Uterus (tissue), 4 donors: ENCODE measurements at places on chromosomes 16 and 17.

- DNase-seq, result no peak
These were observed 27.9 kb downstream of the MYOCD start for GRCh38 chr17:12693640-12694039.

- no peak for DNase-seq
These were observed 6.7 kb downstream of the NTHL1 start for GRCh38 chr16:2040787-2041522.

- no peak for DNase-seq
These were observed 22.3 kb downstream of the PTRH2 start for GRCh38 chr17:59684967-59685366.

DNA sequence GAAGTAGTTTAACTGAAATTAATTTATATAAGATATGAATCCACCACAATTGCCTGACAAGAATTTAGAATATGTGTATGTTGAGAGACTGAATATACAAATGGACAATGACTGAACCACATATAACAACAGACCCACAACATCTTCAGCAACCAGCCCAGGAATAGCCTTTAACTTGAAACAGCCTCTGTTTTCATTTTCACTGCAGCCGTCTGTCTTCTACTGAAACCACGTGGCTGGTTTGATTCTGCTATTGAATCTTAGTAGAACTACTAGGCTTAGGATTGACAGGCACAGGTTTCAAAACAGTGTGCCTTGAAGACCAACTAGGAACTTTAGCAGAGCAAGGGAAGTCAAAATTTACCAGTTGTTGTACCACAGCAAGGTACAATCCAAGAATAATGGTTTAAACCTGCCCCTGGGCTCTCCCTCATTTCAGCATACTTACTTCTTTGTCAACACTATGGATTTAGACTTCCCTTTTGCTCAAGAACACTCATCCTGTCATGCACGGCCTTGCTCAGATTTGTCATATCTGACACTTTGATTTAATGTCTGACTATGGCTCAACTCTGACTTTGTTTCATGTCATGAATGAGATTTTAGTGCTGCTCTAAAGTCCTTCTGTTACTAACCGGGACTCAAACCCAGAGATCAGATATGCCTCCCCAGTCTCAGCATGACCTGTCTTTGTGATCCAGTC is 355.0 kb downstream of the KIF2B start:
- no peak for DNase-seq

DNA sequence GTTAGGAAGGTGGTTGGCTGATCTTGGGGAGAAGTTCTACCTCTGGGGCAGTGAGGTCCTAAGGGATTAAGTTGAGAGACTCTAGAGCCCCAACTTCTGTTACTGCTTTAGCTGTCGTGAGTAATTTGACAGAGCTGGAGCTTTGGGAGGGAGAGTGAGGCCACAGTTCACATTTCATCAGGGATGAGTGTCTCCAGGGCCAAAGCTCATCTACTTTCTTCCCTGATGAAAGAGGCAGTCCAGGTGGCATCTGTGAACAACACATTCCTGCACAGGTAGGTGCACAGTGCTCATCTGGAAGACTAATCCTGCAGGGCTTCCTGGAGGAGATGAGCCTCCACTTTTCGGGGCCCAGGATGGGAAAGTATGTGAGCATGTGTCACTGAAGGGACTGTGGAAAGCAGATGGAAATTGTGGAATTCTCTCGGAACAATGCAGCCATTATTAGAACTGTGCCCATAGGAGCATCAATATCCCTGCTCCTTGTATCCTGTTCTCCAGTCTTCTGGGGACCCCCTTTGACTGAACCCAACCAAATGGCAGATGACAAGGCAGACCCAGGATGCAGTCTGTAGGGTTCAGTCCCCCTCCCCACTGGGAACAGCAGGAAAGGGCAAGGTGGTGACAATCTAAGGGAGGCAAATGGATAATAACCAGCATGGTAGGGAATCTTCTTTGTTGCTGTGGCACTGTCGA is 9.0 kb downstream of the DYNLL2 start:
- DNase-seq, result no peak

DNA sequence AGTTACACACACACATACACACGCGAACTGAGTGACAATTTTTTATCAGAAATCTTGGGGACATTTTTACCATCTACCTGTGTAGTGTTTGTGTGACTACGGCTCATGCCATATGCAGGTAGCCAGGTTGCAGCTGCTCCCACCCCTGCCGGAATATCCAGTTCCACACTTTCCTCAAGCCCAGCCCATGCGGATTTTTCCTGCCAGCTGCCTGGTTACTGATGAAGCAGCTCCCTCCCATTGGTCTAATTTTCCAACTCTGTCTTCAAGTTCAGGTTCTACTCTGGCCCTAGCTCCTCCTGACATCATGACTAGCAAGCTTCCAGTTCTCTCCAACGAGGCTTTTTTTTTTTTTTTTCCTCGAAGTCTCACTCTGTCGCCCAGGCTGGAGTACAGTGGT is 4.8 kb downstream of the GSG1L2 start:
- no peak for DNase-seq

DNA sequence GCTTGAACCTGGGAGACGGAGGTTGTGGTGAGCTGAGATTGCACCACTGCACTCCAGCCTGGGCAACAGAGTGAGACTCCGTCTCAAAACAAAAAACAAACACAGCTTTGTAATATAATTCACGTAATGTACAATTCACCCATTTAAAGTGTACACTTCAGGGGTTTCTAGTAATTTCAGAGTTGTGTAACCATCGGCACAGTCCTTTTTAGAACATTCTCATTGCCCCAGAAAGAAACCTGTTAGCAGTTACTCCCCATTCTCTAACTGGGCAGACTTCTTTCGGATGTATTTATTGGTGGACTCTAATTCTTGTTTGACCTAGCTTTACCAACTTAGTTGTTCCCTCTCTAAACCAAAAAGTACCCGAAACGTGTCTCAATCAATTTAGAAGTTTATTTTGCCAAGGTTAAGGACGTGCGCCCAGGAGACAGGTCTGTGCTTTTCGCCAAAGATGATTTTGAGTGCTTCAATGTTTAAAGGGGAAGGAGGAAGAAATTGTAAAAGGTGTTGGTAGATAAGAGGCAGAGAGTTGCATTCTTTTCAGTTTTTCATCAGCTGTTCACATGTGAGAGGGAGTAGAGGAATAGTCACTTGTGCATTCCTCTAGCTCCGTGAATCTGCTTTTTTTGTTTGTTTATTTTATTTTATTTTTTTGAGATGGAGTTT is 175.3 kb downstream of the PRKCA start:
- DNase-seq, result no peak

DNA sequence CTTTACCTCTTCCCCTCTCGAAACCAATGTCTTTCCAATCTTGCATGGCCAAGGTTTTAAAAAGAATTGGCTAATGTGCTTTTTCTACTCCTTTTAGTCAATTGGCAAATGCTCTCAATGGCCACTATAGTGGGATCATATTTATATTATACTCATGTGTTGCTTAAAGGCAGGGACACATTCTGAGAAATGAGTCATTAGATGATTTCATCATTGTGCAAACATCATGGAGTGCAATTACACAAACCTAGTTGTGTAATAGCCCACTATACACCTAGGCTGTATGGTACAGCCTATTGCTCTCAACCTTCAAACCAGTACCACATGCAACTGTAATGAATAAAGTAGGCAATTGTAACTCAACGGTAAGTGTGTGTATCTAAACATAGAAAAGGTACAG is 180.9 kb downstream of the HS3ST3A1 start:
- DNase-seq, result no peak

DNA sequence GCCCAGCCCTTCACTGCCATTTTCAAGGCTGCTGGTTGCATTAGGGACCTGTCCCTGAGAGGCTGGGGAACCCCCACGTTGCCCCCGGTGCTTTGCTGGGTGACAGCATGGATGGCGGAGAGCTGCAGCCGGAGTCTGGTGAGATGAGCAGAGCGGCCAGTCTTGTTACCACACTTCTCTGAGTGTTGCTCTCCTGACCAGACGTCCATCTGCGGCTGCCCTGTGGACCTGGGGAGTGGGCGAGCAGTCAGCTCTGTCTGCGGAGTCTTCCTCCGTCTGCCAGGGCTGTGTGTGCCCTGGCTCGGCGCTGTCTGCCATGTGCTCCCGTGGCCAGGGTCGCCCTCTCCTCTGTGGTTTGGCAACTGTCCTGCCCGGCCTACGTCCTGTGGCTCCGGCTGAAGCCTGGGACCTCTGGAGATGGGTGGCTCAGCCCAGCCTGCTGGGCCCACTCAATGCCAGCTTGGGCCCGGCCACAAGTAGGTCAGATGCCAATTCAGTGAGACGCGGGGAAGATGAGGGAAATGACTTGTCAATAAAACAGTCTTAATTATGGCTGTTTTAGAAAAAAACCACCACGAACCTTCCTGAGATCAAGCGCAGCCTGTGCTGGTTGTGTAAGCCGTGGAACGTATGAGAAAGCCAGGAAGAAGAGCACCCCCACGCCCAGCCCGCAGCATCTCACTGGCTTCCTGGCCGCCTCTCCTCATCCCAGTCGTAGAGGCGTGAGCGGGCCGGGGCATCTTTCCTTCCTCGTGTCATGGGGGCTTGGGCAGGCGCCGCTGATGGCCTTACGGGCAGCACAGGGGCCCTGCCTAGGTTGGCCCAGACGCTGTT is 7.9 kb downstream of the KCTD5 start:
- no peak for DNase-seq

- no peak for DNase-seq
These were observed 5.5 kb upstream of the TMEM92 start for GRCh38 chr17:50268743-50269275.

DNA sequence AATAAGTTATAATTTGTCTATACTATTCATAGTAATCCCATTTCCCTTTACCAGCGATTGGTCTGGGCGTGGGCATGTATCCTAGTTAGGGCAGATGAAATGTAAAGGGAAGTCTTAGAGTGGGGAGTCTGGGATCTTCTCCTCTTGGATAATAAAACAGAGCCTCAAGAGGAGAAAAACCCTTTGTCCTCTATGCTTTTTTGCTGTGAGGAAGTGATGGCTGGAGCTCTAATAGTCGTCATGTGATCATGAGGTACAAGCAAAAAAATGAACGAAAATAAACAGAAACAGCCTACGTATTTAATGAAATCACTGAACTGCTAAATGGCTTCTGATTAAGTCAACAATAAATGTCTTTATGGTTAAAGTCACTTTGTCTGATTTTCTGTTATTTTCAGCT is 26.8 kb downstream of the EFCAB5 start:
- DNase-seq, result no peak

DNA sequence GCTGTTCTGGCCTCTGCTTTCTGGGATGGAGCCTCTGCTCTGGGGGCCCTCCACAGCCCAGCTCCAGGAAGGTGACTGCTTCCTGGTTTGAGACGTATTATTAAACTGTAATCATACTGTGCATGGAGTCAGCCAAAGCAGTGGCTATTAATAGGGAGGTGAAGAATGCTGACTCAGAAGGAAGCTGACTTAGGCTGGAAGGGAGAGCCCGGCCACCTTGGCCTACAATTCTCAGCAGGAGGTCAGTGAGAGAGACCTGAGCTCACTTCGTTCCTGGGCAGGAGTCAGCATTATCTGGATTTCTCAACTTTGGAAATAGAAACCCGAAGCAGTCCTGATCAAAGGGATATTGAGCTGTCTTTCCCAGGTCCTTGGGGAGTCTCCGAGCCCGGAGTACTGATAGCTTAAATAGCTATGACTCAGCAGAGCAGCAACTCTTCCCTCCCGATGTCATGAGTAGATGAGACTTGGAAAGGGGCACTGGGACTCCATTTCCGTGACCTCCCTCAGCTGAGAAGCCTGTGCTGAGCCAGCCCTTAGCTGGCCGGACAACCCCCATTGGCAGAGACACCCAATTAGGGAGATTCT is 91.8 kb downstream of the YPEL2 start:
- DNase-seq, result peak; percentile 64

DNA sequence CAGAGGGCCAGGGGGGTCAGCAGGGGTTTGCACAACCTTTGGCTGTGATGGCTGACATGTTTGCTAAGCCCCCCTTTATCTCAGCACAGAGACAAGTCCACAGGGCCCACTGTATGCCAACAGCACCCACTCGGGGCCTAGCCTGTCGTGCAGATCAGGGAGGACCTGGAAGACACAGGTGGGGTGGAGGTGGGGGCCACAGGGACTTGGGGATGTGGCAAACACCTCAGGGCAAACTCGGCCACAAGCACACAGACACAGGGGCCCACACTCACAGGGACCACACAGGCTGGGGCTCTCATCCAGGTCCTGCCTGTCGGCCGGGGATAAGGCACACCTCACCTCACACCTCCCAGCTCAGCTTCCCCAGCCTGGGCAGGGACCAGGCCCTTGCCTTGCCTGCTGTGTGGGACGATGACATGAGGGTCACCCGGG is 87.9 kb downstream of the C16orf78 start:
- no peak for DNase-seq

DNA sequence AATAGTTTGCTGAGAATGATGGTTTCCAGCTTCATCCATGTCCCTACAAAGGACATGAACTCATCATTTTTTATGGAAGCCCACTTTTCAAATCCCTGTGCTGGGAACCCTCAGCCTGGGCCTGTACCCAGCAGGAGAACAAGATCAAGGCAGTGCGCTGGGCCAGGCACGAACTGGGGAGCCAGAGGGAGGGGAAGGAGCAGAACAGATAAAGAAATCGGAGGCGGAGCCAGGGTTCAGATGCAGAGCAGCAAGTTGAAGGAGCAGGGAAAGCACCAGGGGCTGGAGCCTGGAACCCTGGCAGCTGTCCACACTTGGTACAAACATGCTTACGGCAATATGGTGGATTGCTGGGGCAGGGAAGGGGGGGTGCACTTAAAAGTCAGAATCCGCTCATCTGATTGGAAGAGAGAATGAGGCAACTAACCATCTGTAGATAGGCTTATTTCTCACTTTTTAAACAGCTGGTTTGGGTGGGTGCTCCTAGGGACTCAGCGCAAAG is 107.5 kb downstream of the NOG start:
- DNase-seq, result no peak

DNA sequence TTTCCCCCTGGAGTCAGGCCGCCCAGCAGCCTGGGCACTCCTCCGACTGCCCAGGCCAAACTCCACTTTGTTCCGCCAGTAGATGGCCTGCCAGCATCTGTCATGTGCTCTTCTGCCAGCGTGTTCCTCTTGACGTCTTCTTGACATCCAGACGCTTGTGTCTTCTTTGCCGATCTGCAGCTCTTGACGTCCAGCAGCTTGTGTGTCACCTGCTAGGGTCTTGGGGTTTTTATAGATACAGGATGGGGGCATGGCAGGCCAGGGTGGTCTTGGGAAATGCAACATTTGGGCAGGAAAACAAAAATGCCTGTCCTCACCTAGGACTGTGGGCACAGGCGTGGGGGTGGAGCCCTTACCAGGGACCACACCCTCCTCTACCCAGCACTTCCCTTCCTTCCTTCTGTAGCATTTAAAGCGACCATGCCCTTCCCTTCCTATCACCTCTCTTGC is 88.7 kb downstream of the BMERB1 start:
- DNase-seq, result no peak
